ENCODE measurements at places on chromosomes 1 and 21. TPM values are rescaled to one million over a fixed set of nuclear protein-coding genes. Genes with fewer than 3 reads are reported as not detected.

DNA sequence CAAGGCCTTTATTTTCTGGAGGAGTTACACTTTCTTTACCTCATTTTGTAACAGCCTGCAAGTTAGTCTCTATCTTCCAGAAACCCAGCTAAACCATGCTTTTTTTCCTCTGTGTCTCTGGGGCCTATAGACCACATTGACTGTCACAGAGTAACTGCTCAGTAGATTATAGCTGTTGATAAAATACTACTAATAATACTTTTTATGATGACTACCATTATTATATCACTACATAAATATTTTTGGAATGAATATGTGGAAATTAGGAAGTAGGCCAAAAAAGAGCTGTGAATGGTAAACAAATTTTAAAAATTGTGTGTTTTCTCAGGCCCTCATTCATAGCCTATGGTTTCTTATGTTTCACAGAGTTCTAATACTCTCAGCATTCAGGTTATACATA is 233.1 kb upstream of the USP24 start:
- peaks cover under 1% of the 10 kb centered on the region for H3K4me1 ChIP-seq
- H3K27ac ChIP-seq = no peak overlapping the region
- no peak for DNase-seq
- no peaks in the 10 kb centered on the region for H3K27me3 ChIP-seq

- no peak overlapping the region for H3K27ac ChIP-seq
- peaks cover 2% of the 10 kb centered on the region for H3K4me1 ChIP-seq
- no peaks in the 10 kb centered on the region for H3K36me3 ChIP-seq
- H3K27me3 ChIP-seq = no peaks in the 10 kb centered on the region
- DNase-seq = no peak
- H3K4me3 ChIP-seq = no peak overlapping the region
Measured at GRCh38 chr1:30920827-30921226, 12.3 kb upstream of the SDC3 start.

GRCh38 chr1:17657436-17657835 is 97.7 kb upstream of the ACTL8 start:
- no peak overlapping the region for H3K4me3 ChIP-seq
- DNase-seq = no peak
- peaks cover 27% of the 10 kb centered on the region for H3K36me3 ChIP-seq
- H3K27ac ChIP-seq = no peak overlapping the region
- no peaks in the 10 kb centered on the region for H3K27me3 ChIP-seq

DNA sequence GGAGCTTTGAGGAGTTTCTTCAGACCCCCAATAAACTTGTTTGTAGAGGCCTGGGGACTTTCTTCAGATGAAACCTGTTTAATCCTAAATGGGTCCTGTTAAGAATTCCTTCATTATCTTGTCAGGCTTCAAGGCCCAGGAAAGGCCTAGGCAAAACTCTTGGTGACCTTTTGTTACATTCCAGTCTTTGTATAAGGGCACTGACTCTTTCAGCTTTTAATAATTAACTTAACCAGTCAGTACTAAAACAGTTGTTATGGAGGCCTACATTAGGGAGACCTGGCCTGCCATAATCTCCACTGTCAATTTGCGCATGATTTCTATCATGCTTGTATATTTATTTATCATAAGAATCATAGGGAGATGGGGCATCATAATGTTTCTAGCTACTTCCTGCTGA is 110.2 kb downstream of the FCRL5 start:
- DNase-seq = no peak
- H3K4me1 ChIP-seq = no peaks in the 10 kb centered on the region
- H3K36me3 ChIP-seq = no peaks in the 10 kb centered on the region
- no peak overlapping the region for H3K27ac ChIP-seq
- H3K27me3 ChIP-seq = no peaks in the 10 kb centered on the region

DNA sequence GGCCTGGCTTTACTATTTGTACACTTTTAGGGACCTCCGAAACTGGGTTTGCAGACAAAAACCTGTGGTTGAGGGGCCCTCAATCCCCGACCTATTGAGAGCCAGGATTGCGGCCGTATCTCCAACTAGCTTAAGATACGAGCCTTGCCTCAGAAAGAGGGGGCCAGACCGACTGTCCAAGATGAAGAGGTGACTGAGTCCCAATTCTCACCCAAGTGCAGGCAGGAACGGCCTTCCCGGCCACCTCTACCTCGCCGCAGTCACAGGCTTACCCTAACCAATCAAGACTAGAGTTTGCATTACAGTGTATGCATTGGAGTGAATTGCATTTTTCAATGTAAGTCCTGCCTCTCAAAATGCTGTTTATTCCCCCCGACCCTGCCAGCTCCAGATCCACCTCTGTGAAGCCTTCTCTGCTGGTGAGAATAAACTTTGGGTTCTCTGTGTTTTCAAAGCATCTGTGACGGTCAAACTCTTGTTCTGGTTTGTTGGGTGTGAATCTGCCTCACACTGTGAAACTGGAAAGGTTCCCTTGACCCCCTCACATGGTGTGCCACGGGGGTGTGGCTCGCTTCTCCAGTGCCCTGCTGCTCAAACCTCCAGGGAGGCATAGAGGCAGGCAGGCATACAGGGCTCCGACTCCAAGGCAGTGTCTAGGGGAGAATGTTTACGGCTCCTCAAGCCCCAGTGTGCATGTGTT is 62.2 kb upstream of the WLS start:
- no peak overlapping the region for H3K27ac ChIP-seq
- no peak for DNase-seq
- H3K4me1 ChIP-seq = no peaks in the 10 kb centered on the region
- H3K4me3 ChIP-seq = no peak overlapping the region

- H3K4me1 ChIP-seq = peaks cover 7% of the 10 kb centered on the region
- no peak overlapping the region for H3K27ac ChIP-seq
- H3K27me3 ChIP-seq = no peaks in the 10 kb centered on the region
- no peak overlapping the region for H3K4me3 ChIP-seq
- H3K36me3 ChIP-seq = no peaks in the 10 kb centered on the region
- no peak for DNase-seq
Measured at GRCh38 chr1:211646566-211646965, 28.9 kb downstream of the NEK2 start.

GRCh38 chr1:87149241-87150041 is 179.2 kb upstream of the LMO4 start:
- peaks cover 4% of the 10 kb centered on the region for H3K4me1 ChIP-seq
- H3K27me3 ChIP-seq = no peaks in the 10 kb centered on the region
- no peak overlapping the region for H3K27ac ChIP-seq
- no peaks in the 10 kb centered on the region for H3K36me3 ChIP-seq
- DNase-seq = no peak

- H3K36me3 ChIP-seq = peaks cover 6% of the 10 kb centered on the region
- no peak for DNase-seq
- H3K27me3 ChIP-seq = no peaks in the 10 kb centered on the region
- H3K4me3 ChIP-seq = no peak overlapping the region
Measured at GRCh38 chr1:177928952-177929351, 40.9 kb downstream of the SEC16B start.

GRCh38 chr1:223349241-223349640 is 14.7 kb downstream of the SUSD4 start:
- no peak overlapping the region for H3K27ac ChIP-seq
- no peaks in the 10 kb centered on the region for H3K36me3 ChIP-seq
- no peak overlapping the region for H3K4me3 ChIP-seq

- no peaks in the 10 kb centered on the region for H3K4me1 ChIP-seq
- H3K27me3 ChIP-seq = no peaks in the 10 kb centered on the region
- no peak overlapping the region for H3K27ac ChIP-seq
- no peaks in the 10 kb centered on the region for H3K36me3 ChIP-seq
- DNase-seq = no peak
Measured at GRCh38 chr1:56370513-56370912, 208.8 kb downstream of the PLPP3 start.

DNA sequence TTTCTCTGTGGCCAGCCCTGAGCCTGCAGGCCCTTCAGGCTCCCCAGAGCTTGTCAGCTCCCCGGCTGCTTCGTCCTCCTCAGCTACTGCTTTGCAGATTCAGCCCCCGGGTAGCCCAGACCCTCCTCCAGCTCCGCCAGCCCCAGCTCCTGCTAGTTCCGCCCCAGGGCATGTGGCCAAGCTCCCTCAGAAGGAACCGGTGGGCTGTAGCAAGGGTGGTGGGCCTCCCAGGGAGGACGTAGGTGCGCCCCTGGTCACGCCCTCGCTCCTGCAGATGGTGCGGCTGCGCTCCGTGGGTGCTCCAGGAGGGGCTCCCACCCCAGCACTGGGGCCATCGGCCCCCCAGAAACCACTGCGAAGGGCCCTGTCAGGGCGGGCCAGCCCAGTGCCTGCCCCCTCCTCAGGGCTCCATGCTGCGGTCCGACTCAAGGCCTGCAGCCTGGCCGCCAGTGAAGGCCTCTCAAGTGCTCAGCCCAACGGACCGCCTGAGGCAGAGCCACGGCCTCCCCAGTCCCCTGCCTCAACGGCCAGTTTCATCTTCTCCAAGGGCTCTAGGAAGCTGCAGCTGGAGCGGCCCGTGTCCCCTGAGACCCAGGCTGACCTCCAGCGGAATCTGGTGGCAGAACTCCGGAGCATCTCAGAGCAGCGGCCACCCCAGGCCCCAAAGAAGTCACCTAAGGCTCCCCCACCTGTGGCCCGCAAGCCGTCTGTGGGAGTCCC is 45.4 kb downstream of the YARS1 start:
- H3K27ac ChIP-seq = peak overlapping the region; percentile 43
- H3K4me1 ChIP-seq = peaks cover 48% of the 10 kb centered on the region
- no peak overlapping the region for H3K4me3 ChIP-seq
- peaks cover 2% of the 10 kb centered on the region for H3K36me3 ChIP-seq
- H3K27me3 ChIP-seq = no peaks in the 10 kb centered on the region

DNA sequence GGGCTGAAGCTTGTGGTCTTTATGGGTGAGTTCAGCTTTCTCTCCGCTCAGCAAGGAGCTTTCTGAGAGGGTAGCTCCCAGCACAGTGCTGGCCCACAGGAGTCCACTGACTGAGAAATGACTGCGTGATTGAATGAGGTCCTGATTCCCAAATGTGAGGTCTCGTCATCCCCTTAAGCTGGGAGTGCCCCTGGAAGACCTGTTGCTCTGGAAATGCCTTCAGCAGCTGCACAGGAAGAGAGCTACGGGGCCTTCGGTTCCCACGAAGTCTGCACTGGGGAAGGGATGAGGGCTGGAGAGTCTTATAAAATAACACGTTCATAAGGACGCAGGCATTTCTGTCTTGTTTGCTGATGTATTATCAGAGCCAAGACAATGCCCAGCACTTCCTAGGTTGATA is 14.0 kb downstream of the TNNT2 start:
- DNase-seq = no peak
- no peak overlapping the region for H3K4me3 ChIP-seq
- H3K27me3 ChIP-seq = no peaks in the 10 kb centered on the region
- no peak overlapping the region for H3K27ac ChIP-seq

DNA sequence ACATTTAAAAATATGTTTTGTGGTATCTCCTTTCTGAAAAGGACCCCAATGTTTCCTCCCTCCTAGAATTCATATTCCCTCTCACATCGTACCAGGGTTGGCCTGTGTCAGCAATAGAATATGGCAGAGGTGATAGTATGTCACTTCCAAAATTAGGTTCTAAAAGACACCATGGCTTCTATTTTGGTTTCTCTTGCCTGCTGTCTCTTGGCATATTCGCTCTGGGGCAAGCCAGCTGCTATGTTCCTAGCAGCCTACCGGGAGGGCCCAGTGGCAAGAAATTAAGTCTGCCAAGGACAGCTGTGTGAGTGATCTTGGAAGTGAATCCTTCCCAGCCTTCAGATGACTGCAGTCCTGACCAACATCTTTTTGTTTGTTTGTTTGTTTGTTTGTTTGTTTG is 92.9 kb upstream of the PPM1J start:
- no peak overlapping the region for H3K27ac ChIP-seq
- peaks cover 3% of the 10 kb centered on the region for H3K4me1 ChIP-seq
- no peak for DNase-seq
- H3K4me3 ChIP-seq = no peak overlapping the region

DNA sequence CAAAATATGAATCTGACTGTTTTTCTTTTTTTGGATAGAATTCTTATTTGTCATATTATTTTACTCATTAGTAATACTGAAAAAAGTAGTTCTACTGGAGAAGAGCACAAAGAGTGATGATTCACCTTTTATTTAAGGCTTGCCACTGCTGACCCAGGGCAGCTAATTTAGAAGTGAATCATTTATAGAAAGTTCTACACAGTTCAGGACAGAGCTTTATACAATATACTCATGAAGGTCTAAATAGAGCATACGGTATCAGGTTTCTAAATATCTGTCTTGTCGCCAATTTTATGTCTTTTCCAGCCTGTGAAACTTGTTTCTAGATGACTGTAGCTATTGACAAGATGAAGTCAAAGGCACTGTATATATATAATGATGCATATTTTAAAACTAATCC is 25.0 kb downstream of the GIPC2 start:
- H3K27ac ChIP-seq = no peak overlapping the region
- no peaks in the 10 kb centered on the region for H3K4me1 ChIP-seq
- no peaks in the 10 kb centered on the region for H3K36me3 ChIP-seq
- H3K27me3 ChIP-seq = no peaks in the 10 kb centered on the region

GRCh38 chr1:24779689-24780464 is 34.6 kb downstream of the CLIC4 start:
- H3K4me1 ChIP-seq = peaks cover 31% of the 10 kb centered on the region
- no peaks in the 10 kb centered on the region for H3K36me3 ChIP-seq
- DNase-seq = no peak
- H3K27me3 ChIP-seq = no peaks in the 10 kb centered on the region
- H3K27ac ChIP-seq = no peak overlapping the region

DNA sequence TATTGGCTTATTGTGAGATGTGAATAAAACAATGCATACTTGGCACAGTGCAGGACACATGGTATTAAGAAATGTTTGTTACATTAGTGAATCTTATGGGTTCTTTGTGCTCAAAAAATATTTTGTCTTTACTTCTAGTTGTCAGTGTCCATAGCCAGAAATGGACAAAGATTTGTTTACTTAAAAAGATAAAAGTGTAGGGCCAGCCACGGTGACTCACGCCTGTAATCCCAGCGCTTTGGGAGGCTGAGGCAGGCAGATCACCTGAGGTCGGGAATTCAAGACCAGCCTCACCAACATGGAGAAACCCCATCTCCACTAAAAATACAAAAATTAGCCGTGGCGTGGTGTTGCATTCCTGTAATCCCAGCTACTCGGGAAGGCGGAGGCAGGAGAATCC is 654.6 kb upstream of the NEGR1 start:
- H3K4me1 ChIP-seq = no peaks in the 10 kb centered on the region
- H3K27ac ChIP-seq = no peak overlapping the region
- no peak overlapping the region for H3K4me3 ChIP-seq
- H3K36me3 ChIP-seq = no peaks in the 10 kb centered on the region
- DNase-seq = no peak

DNA sequence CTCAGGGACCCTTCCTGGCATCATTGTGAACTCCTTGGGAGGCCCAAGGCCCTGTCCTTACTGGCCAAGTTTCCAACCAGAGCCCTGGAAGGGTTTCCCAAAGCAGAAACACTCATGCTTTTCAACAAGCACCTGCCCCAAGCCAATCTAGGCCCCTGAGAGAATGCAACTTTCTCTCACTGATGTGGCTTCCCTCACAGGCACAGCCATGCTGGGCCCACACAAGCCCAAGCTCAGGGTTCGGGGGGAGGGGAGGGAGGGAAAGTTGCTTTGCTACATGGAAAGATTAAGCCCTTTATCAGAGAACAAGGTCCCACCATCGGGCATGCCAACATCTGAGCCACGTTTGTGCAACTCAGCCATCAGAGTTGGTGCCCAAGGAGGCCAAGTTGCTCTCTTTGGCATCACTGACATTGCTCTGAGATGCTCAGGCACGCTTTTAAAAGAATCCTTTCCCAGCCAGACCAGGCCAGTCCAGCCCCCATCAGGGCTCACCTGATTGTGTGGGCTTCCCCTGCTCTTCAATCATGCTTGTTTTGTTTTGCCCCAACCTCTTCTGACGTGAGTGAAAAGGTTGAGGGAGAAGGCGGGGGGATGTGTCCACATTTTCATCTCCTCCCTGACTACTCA is 43.5 kb downstream of the RIMS3 start:
- H3K27ac ChIP-seq = no peak overlapping the region
- H3K27me3 ChIP-seq = no peaks in the 10 kb centered on the region
- no peak for DNase-seq
- H3K4me3 ChIP-seq = no peak overlapping the region

- peak overlapping the region; percentile 71 for H3K27ac ChIP-seq
- no peaks in the 10 kb centered on the region for H3K36me3 ChIP-seq
Measured at GRCh38 chr1:78491451-78492071, 787 bp downstream of the PTGFR start.

PRAMEF17 gene
- not detected for total RNA-seq

PRKCZ gene
- total RNA-seq = 139 TPM
